Activated naive CD8-positive, alpha-beta T cell treated with anti-CD3 and anti-CD28 coated beads, Interleukin-2, amount 50 U/mL, for 24 hours (primary cell): ENCODE measurements at places on chromosomes 12 and 14.
A peak's percentile ranks its signal among the peaks of the same experiment; 100 is the strongest.

GRCh38 chr14:75226755-75227544, 50.5 kb upstream of the TMED10 start:
- no peak overlapping the region for H3K27ac ChIP-seq
- peaks cover 62% of the 10 kb centered on the region for H3K4me1 ChIP-seq
- DNase-seq = no peak
- no peak overlapping the region for H3K4me3 ChIP-seq
- no peaks in the 10 kb centered on the region for H3K36me3 ChIP-seq
- peaks cover 2% of the 10 kb centered on the region for H3K27me3 ChIP-seq

DNA sequence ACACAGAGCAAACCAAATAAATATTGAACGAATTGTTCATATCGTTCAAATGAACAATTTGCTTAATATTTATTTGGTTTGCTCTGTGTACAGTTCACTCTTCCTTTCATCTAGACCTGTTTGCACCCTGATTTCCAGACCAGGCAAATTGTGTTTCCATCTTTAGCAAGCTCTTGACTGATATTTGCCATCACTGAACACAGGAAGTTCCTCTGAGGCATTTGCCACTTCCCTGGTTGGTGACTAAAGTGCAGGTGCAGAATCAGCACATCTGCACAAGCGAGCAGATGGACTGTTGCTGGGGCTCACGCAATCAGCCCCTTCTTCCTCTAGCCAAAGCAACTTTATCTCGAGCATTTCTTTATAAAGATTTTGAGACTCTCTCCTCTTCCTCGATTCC, 112.9 kb downstream of the DAAM1 start:
- H3K36me3 ChIP-seq = no peaks in the 10 kb centered on the region
- H3K27me3 ChIP-seq = no peaks in the 10 kb centered on the region
- peak; percentile 11 for DNase-seq

DNA sequence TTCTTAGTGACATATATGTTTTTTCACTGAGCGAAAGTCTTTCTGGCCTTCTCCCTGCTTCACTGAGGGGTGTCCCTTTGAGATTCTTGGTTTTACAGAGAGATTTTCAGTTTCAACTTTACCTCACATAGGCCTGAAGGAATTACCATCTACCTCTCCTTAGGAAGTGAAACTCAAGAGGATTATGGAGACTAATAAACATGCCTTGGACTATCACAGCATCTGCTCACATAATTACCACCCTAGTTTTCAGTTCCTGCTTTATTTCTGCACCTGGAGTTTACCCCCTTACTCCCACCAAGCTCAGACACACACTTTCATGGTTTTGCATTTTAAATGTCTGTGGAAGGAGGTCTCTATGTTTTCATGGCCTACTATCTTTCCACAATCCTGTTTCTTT, 118.3 kb upstream of the SCAF11 start:
- no peak for DNase-seq
- H3K4me1 ChIP-seq = peaks cover 7% of the 10 kb centered on the region
- no peak overlapping the region for H3K27ac ChIP-seq
- H3K27me3 ChIP-seq = peaks cover 6% of the 10 kb centered on the region

- H3K4me1 ChIP-seq = peaks cover 9% of the 10 kb centered on the region
- H3K27ac ChIP-seq = no peak overlapping the region
- H3K4me3 ChIP-seq = peak overlapping the region; percentile 37
- peaks cover 5% of the 10 kb centered on the region for H3K27me3 ChIP-seq
Measured at GRCh38 chr14:73633116-73634010, 11.4 kb upstream of the DNAL1 start.

DNA sequence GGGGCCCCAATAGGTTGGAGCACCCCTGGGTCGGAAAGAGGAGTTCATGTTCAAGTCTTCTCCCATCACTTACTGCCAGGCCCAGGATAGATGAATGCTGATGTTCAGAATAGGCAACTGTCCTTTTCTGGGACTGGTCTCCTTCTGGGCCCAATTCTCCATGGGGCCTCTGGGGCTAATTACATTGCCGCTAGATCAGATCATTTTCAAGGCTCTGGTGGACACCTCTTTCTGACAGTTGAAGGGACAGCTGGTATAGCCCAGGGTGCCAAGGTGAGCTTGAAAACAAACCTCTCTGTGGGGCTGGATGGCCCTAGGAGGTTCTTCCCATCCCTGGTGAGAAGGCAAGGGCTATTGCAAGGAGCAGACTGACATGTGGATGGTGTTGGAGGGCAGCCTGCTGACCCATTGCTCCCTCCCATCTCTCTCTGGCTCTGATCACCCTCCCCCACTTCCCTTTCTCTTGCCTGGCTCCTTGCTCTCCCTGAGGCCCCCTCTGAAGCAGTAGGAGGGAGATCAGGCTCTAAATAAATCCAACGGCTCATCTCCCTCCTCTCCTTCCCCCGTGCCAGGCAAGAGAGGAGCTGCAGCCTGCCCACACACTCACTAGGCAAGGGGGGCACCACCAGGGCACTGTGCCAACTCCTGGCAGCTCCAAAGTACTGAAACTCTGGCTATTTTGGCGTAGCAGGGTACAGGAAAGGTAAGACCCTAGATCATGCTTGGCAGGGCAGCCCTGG, 1.9 kb downstream of the CACNB3 start:
- no peak for DNase-seq
- peaks cover 22% of the 10 kb centered on the region for H3K4me1 ChIP-seq
- H3K27ac ChIP-seq = no peak overlapping the region
- no peak overlapping the region for H3K4me3 ChIP-seq
- H3K36me3 ChIP-seq = no peaks in the 10 kb centered on the region
- H3K27me3 ChIP-seq = peaks cover 29% of the 10 kb centered on the region

GRCh38 chr12:14239350-14239934, 126.0 kb upstream of the ATF7IP start:
- H3K27ac ChIP-seq = peak overlapping the region; percentile 90
- H3K4me1 ChIP-seq = peaks cover 34% of the 10 kb centered on the region
- peaks cover 8% of the 10 kb centered on the region for H3K36me3 ChIP-seq
- peak; percentile 51 for DNase-seq
- H3K4me3 ChIP-seq = peak overlapping the region; percentile 66

GRCh38 chr12:97642911-97643310, 180.3 kb downstream of the RMST start:
- H3K4me3 ChIP-seq = no peak overlapping the region
- DNase-seq = no peak
- H3K36me3 ChIP-seq = no peaks in the 10 kb centered on the region
- no peaks in the 10 kb centered on the region for H3K27me3 ChIP-seq
- no peak overlapping the region for H3K27ac ChIP-seq
- no peaks in the 10 kb centered on the region for H3K4me1 ChIP-seq

DNA sequence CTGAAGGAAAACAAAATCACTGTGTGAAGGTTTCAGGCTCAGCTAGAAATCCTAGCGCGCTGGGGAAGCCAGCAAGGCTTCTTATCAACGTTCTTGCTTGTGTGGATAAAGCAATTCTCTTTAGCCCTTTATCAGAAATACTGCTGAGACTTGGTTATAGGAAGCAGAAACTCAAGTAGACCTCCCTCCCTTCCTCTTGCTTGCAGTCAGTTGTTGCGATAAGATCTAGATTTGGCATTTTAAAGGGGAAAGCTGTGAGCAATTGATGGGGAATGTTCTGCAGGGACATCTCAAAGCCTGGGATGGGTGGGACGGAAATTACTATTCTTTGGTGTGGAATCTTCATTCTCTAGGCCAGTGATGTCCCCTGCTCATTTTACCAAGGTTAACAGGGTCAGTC, 76.4 kb upstream of the ANO4 start:
- H3K36me3 ChIP-seq = no peaks in the 10 kb centered on the region
- DNase-seq = no peak
- H3K27ac ChIP-seq = no peak overlapping the region
- H3K4me1 ChIP-seq = no peaks in the 10 kb centered on the region
- H3K27me3 ChIP-seq = peaks cover 50% of the 10 kb centered on the region

DNA sequence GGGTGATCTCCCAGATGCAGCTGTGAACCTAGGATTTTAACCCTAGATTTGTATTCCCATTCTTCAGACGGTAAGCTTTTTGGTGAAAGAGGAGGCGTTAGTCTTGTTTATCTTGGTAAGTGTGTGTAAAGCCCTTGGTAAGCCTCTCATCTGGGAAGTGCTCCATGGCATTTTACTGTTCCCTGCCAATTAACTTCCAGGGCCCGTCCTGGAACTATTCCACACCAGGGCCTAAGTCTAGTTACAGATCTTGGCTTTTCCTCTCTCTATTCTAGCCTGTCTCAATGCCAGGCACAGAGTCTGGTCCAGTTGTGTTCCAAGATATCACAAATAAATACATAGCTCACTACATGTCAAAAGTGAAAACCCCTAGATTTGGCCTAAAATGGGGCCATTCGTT, 42.4 kb downstream of the YEATS4 start:
- peaks cover 15% of the 10 kb centered on the region for H3K36me3 ChIP-seq
- no peak overlapping the region for H3K27ac ChIP-seq
- H3K4me1 ChIP-seq = no peaks in the 10 kb centered on the region
- no peaks in the 10 kb centered on the region for H3K27me3 ChIP-seq
- no peak overlapping the region for H3K4me3 ChIP-seq

DNA sequence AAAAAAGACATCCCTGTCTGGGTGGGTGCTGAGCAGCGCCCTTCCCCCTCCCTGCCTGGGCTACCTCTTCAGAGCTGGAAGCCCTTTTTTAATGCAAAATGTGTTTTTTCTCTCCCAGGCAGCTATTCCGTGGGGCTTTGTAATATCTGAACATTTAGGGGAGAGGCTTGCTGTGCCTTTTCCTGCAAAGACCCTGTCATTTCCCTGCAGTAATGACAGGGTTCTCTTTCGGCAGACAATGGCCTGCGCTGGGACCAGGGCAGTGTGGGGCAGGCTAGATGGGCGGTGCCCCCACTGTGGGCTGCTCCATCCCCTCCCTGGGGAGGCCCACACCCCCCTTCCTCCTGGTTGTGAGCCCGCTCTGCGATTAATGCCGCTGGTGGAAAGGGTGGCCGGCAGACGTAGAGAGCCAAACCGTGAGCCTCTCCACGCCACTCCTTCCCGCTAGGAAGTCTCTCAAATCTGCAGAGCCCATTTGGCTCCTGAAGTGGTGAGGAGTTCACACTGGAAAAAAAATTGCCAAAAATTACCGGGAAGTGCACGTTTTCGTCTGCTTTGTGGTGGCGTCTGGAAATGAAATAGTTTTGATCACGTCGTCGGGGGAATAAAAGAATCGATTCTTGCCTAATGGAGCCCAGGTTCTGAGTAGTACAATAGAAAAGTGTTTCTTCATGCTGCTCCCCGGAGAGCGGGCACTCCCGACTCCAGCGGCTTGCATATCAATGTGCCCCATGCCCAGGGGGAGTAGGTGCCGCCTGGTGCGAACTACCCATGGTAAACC, 31.5 kb downstream of the KIF26A start:
- H3K27me3 ChIP-seq = no peaks in the 10 kb centered on the region
- H3K4me1 ChIP-seq = no peaks in the 10 kb centered on the region
- no peak overlapping the region for H3K4me3 ChIP-seq

DNA sequence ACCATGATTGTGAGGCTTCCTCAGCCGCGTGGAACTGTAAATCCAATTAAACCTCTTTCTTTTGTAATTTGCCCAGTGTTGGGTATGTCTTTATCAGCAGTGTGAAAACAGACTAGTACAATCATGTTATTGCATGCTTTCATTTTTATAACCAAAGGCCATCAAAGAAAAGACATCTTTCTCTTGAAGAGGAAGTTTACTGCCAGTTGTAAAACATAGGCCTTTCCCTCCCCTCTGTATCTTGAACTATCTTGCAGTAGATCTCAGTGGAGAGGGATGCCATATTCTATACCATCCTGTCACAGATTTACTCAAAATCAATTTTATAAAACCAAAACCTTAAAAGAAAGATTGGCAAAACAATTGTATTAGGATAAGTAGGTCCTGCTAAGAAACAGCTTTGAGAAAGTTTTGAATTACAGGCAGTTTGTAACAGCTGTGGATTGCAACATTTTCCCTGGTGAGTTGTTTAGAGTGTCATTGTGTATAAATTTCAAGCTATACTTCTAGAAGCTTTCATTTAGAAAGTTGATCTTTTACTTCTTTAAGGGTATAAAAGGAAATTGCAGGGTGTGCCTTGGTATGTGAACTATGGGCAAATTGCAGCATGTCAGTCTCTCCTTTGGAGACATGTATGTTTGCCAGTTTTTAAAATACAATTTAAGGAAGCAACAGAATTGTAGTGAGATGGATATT, 128.0 kb downstream of the ATP23 start:
- H3K36me3 ChIP-seq = no peaks in the 10 kb centered on the region
- H3K4me1 ChIP-seq = no peaks in the 10 kb centered on the region
- H3K4me3 ChIP-seq = no peak overlapping the region
- no peaks in the 10 kb centered on the region for H3K27me3 ChIP-seq
- no peak for DNase-seq

DNA sequence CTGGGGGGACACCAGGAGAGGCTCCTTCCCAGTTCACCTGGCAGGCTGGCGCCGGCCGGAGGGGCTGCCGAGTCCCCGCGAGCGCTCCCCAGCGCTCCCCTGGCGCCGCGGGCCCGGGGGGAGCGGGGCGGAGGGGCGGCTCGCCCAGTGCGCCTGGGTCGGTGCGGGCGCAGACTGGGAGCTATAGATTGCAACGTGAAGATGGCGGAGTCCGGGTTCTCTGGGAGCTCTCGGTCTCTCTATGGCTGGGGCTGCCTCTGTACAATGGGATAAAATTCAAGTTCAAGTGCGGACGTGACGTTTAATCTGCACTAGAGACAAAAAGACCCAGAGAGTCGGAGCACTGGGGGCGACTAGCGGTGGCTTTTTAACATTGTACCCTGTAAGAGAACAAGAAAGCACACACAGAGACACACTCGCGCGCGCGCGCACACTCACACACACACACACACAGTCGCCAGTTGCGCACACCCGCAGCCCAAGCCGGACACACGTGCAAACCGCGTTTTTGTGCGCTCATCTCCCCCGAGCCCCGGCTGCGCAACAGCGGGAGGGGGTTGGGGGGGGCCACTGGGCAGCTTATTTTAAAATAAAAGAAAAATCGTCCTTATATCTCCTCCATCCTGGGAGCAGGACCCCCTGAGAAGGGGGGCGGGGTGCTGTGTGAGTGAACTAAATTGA, at the start of gene BCL11B:
TSS of gene BCL11B (minus strand) at position 247 of the 681 bp plus-strand sequence. CDS start 979 bp downstream, outside the sequence.
- H3K4me1 ChIP-seq = peaks cover 48% of the 10 kb centered on the region
- DNase-seq = peak; percentile 84
- H3K36me3 ChIP-seq = peaks cover 13% of the 10 kb centered on the region
- H3K27me3 ChIP-seq = peaks cover 7% of the 10 kb centered on the region
- H3K27ac ChIP-seq = peak within 1 kb of the TSS; percentile 97
